ENCODE measurements at places on chromosomes 1 and 21.
A peak's percentile ranks its signal among the peaks of the same experiment; 100 is the strongest.

DNA sequence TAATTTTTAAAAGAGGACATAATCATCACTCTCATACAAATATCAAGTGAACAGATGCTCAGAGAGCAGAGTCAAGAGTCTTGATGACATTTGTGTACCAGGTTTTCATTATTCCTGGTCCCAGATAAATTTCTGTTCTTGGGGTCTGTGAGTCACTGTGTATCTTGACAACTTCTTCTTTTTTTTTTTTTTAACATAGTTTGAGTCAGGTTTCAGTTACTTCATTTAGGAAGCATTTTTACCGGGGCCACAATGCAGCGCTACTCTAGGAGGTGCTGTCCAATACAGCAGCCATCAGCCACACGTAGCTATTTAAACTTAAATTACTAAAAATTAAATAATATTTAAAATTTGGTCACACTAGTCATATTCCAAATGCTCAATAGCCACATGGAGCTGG, 188.1 kb upstream of the SAMSN1 start:
- DNase-seq = no peak

GRCh38 chr1:42003433-42003832, 84.7 kb upstream of the HIVEP3 start:
- DNase-seq = no peak

- DNase-seq = no peak
These were observed 228.6 kb upstream of the LYPLAL1 start for GRCh38 chr1:218945050-218945449.

DNA sequence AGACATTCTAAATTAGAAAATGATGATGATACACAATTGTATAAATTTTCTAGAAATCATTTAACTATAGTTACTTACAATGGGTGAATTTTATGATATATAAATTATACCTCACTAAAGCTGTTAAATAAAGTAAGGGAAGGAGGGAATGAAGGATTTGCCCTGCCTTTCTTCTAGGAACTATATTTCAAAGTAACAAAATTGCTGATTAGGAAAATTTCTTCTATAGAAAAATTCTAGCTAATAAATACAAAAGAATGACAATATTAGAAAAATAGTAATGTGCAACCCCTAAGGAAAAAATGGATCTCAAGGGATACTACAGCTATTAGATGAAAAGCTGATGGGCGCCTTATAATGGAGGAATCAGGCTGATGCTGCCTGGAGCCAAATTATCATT, 23.1 kb downstream of the SPATA6 start:
- DNase-seq = no peak

GRCh38 chr1:241357366-241358340, 648 bp upstream of the RGS7 start:
- no peak for DNase-seq

- DNase-seq = no peak
These were observed 1.3 kb downstream of the FOXJ3 start for GRCh38 chr1:42333662-42334239.

DNA sequence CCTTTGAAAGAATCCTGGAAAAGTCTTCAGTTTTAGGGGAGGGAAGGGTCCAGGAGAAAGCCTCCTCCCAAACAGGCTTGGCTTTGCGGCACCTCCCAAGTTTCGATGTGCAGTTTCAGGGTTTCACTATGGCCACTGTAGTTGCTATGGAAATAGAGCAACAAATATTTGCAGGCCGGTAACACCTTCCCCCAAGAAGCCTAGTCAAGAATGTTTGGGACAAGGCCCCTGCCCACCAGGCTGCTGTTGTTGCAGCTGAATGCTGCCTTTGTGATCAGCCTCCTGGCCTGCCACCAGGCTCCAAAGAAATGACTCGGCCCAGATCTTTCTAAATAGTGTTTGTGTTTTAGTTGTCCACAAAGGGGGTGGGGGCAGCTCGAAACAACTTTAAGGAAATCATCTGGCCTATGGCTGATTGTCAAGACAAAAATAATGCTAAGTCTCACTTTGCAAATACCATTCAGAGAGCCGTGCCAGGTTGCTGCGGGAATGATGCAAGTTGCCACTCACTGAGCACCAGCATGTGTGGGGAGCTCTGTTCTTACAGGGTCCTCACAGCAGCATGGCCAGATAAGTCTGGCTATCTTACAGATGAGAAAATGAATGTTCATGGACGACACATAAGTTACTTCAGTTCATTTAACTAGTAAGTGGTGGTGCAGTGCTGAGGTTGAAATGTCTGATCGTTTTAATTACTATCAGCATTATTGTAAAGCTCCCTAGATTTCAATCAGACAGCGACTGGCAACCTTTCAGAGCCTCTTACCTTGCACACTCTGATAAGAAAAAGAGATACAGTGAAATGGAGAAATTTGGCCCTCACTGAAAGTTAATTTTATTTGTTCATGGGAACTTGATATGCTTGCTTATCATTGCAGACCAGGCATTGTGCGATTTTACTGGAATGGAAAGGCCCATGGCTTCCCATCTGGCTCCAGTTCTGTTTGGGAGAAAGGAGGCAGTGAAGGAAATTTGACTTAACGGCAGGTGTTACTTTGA, 91.2 kb upstream of the JUN start:
- no peak for DNase-seq

DNA sequence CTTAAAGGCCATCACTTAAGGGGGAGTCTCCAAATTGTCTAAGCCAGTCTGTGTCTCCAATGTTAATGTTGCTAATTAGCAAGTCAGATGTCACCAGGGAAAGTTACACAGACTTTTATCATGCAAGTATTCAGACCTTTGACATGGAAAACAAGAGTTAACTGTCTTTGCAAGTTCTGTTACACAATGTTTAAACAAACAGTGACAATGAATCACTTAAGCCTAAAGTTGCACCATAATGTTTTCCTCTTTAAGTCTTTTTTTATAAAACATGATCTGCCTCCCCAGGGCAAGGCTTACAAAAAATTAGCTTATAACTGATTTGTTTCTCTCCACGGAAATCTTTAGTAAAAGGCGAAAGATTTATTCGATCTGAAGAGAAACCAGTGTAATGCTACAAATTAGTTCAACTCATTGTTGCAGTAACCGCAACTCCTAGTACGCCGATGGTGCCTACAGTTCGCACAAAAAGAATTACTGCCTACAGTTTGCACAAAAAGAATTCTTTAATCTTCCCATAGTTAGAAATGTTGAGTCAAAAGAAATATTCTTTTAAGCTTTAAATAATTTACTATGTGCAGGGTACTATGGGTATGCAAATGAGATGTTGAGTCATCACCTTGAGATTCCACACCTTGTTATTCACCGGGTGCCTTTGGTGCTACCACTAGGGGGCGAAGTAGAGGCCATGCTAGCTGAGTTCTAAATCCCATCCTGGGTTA, 45.3 kb downstream of the HHAT start:
- peak; percentile 77 for DNase-seq

GRCh38 chr1:15584489-15585363, at the start of gene AGMAT:
AGMAT (minus strand) TSS chr1:15585051; CDS start chr1:15584967, 84 bp downstream.
- peak; percentile 43 for DNase-seq

DNA sequence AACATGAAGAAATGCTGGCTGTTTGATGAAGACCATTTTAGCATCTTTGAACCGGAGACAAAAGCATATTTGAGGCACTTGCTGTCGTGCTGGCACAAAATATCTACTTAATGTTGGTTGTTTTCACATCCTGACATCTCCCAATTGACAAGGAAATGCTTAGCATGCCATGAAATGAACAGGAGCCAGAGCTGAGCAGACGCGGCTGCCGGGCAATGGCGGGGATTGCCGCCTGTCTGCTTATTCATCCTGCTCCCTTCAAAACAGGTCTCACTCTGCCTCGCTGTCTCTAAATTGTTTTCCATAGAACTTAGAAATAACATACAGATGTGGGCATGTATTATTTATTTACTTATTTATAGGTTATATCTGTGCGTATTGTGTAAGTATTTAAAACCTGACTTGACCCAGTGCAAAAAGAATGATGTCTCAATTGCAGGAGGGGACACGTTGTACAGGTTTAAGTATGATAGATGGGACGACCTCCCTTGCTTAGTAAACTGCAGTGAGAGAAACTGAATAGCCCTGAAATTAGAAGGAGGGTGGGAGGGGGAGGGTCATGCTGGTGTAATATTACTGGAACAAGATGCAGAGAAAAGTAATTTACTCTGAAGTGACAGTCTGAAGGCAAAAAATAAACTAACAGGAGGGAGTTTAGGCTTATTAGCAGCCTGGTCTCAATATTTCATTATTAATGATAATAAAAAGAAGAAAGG, 590.4 kb upstream of the PLXNA2 start:
- no peak for DNase-seq

DNA sequence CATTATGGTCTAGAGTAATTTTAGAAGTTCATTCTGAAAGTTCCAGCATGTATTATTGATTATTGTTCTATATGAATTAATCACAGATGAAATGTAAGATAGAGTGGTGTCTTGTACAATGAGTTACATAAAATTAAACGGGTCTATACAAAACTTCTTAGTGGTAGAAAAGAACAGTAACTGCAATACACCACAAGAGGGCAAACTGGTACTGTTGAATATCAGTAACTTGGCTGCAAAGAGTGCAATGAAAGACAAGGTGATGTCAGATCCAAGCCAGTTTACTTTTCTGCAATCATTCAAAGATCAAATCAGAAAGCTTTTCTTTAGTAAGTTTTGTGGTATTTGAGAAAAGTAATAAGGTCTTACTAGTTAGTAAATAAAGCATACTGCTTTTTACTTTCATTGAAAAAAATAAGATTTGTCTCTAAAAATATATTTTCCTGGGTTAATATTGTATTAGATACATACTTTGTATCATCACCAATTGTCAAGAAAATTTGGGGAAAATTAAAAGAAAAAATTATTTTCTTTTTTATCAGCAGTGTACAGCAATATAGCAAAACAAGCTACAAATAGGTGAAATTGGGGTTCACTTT, 66.4 kb upstream of the BTG3 start:
- peak; percentile 63 for DNase-seq

DNA sequence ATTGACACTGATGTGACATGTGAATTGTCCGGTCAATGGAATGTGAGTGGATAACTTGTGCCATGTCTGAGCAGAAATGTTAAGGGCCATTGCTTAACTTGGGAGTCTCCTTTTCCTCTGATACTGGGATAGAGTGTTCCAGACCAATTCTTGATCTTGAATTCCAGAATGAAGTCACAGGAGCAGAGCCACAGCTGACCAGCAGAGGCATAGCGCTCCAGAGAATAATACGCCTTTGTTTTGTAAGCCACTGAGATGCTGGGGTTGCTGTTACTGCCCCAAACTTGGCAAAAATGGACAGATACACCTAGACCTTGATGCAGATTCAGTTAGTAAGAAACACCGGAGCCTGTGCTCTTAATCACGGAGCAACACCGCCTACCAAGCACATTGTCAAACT, 6.3 kb downstream of the KCNJ6 start:
- DNase-seq = no peak

- no peak for DNase-seq
These were observed 145.1 kb downstream of the CASZ1 start for GRCh38 chr1:10651389-10651766.

GRCh38 chr1:192168964-192169363, 10.7 kb downstream of the RGS18 start:
- no peak for DNase-seq

DNA sequence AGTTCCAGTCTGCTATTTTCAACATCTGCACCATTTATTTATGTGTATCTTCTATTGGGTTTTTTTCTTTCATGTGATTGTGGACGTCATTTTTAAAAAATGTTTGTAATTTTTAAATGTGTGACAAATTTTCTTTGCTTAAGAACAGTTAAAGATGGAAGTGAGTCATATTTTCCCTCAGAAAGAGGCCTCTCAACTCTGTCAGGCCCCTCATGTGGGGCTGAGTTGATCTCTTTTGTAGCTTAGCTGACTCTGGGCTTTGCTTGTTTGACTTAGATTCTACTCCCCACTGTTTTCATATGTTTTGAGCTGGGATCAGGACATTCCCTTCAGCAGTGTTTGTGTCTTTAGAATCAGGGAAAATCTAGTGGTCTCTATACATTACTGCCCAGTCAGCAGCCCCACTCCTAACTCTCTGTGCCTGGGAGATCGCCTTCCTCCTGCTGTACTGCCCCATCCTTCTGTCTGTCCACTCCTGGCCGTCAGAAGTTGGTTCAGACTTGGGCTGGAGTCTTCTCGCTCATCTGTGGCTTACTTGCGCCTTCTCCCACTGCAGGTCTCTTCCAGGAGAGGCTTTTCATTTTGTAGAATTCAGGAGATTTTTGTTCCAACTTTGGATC, 137.4 kb downstream of the DYRK1A start:
- DNase-seq = no peak

- no peak for DNase-seq
These were observed 65.7 kb upstream of the CNTN2 start for GRCh38 chr1:204977318-204977717.

DNA sequence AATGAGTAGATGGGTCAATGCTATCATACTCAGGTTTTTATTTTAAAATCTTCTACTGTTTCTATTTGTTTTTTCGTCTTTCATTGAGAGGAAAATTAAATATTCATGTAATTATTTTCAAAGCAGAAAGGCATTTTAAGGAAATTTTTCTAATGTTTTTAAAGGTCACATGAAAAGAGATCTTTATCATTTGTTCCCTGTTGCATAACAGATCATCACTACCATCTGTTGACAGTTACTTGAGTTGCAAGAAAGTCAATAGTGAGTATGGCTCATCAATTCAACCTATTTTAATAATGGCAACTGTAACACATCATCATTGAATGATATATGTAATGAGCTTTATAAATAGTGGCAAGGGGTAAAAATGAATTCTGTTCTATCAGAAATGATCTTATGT, 369.7 kb downstream of the DPYD start:
- no peak for DNase-seq

DNA sequence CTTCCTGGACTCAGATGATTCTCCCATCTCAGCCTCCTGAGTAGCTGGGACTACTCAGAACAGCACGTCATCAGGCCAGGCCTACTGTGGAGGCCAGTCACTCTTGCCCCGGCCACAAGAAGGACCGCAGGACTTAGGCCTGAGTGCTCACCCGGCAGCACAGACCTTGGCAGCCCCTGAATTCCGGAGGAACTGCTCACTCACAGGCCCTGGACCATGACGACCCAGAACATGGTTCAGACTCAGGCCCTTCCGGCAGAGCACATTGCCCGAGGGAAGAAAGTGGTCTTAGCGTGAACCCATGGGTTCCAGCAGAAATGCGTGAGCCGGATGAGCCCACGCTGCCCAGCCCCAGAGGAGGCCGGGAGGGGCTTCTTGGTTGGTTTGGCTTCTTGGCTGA, 177.3 kb upstream of the TMEM51 start:
- DNase-seq = no peak

GRCh38 chr21:39321424-39321823, 8.0 kb upstream of the BRWD1 start:
- no peak for DNase-seq

DNA sequence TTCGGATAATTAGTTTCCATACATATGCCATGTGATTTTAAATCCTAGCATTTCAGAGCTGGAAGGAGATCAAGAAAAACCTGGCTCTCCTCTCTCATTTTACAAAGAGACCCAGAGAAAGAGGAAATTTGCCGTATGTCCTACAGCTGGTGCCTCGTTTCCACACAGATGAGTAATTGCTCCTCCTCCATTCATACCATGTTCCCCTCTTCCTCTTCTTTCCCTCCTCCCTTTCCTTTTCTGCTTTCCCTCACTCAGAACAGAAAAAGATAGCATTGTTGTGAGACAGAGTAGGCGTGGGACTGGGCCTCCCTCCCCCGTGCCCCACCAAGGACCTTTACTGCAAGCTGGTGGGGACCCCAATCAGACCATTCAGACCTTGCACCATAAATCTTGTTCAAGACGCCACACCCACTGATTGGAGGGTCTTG, 13.7 kb upstream of the SLC44A3 start:
- DNase-seq = no peak

GRCh38 chr1:107246775-107247345, 106.0 kb downstream of the NTNG1 start:
- DNase-seq = no peak

Measured in central memory CD4-positive, alpha-beta T cell (primary cell).